ENCODE measurements at places on chromosomes 1 and 21.

GRCh38 chr1:218845589-218845988, 328.1 kb upstream of the LYPLAL1 start:
- DNase-seq: no peak

GRCh38 chr1:43358121-43358745, 548 bp upstream of the CDC20 start:
- no peak for DNase-seq

DNA sequence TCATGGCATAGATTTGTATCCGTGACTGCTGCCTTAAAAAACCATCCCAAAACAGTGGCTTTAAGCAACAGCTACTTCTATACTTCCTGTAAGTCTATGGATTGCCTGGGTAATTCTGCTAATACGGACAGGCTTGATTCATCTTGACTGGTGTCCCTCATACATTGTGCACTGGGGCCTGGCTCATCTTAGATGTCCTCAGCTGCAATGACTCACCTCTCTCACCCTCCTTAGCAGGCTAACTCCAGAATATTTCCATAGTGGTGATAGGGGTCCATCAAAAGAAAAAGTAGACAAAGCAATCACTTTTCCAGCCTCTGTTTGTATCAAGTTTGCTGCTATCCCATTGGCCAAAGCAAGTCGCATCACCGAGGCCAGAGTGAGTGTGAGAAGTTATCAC, 409.1 kb upstream of the KAZN start:
- no peak for DNase-seq

DNA sequence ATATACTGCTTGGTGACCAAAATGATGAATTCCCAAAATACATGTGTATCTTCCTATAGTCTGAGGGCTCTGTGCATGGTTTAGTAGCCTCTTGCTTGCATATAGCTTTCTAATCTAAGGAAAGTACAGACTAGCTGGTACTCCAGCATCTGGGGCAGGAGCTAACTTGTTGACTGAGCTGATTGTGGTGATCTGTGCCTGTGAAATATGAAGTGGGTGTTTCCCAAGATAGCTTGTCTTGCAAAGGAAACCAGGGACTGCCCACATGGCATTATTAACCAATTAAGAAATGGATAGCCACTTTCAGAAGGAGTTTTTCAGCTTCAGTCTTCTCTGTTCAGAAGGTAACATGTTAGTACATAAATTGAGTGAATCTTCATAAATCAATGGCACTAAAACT, 219.8 kb downstream of the NEGR1 start:
- no peak for DNase-seq

- DNase-seq: peak; percentile 22
Observed at GRCh38 chr1:238951809-238952208, 434.6 kb upstream of the CHRM3 start.
